ENCODE measurements at places on chromosomes 1 and 21. TPM values are rescaled to one million over a fixed set of nuclear protein-coding genes. Genes with fewer than 3 reads are reported as not detected.

Gene ZBTB7B
- total RNA-seq, result 18.7 TPM

Gene RGS18
- 1.3 TPM for total RNA-seq

Gene GNL2
- total RNA-seq, result 40.1 TPM

Gene SLC45A3
- total RNA-seq, result 2.6 TPM

Gene PROX1
- total RNA-seq, result 0.32 TPM

Gene TLCD4
- 0.78 TPM for total RNA-seq
